ENCODE measurements at places on chromosomes 7 and 10. TPM values are rescaled to one million over a fixed set of nuclear protein-coding genes. Genes with fewer than 3 reads are reported as not detected.

DNA sequence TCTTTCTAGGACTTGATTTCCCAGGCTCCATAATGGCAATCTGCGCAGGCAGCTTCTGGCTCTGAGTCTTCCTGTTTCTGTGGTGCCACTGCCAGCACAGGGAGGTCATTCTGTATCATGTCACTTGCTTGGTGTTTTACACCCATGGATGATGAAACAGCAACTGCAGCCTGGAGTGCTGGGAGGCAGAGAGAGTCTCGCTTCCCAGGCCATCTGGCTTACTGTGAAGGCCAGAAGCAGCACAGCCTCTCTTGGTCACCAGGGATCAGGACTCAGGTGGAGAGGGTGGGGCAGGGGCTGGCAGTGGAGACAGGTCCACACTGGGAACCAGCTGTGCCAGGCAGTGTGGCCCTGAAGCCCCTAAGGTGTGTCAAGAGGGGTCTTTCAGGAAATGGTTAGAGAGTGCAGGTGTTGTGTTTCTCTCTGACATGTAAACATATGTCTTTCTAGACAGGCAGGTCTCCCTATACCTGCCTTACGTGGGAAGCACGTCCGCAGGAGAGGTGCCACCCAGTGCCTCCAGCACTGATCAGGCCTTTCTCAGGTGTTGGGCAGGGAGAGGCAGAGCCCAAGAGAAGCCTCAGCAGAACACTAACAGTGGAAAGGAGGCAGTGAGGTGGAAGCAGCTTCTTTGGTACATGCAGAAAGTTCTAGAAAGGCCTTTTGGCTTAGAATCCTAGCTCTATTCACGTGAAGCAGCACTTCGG lies 71.4 kb downstream of the INSIG1 start:
- H3K36me3 ChIP-seq, result no peaks in the 10 kb centered on the region
- no peak overlapping the region for H3K27ac ChIP-seq
- H3K27me3 ChIP-seq, result peaks cover 22% of the 10 kb centered on the region
- no peak overlapping the region for H3K4me3 ChIP-seq
- DNase-seq, result no peak
- peaks cover 26% of the 10 kb centered on the region for H3K4me1 ChIP-seq

GRCh38 chr10:85851325-85851724 lies 515.3 kb downstream of the GRID1 start:
- H3K27ac ChIP-seq, result no peak overlapping the region
- DNase-seq, result no peak
- no peaks in the 10 kb centered on the region for H3K27me3 ChIP-seq
- no peak overlapping the region for H3K4me3 ChIP-seq
- no peaks in the 10 kb centered on the region for H3K36me3 ChIP-seq

GRCh38 chr7:148588670-148589131 lies 1.9 kb upstream of the C7orf33 start:
- H3K27me3 ChIP-seq, result peaks cover 9% of the 10 kb centered on the region
- no peak for DNase-seq
- no peak overlapping the region for H3K27ac ChIP-seq
- no peaks in the 10 kb centered on the region for H3K36me3 ChIP-seq
- H3K4me1 ChIP-seq, result no peaks in the 10 kb centered on the region

DNA sequence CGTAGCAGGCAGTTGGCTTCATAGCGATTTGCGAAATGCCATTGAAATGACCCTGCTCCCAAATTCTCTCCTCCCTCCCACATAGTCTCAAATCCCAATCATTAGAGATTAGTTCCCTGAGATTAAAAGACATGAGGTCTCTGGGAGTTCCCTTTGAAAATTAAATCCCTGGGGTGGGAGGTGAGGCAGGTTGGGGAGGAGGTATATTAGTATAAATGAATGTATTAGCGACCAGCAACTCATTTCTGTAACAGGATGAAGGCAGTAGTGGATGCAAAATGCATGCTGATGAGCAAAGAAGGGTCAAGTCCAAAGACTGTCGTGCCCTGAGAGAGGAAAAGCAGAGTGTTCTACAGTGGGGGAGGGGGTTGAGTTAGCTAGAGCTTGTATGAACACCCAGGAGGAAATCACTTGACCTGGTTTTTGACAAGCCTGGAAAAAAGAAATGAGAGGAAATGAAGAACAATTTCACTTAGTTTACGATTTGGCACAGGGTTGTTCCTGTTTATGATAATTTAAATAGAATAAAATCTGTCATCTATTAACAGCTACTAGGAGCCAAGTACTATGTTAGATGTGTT lies 79.6 kb upstream of the MTPN start:
- no peaks in the 10 kb centered on the region for H3K4me1 ChIP-seq
- peak; percentile 39 for DNase-seq
- H3K36me3 ChIP-seq, result no peaks in the 10 kb centered on the region
- H3K27ac ChIP-seq, result no peak overlapping the region
- no peaks in the 10 kb centered on the region for H3K27me3 ChIP-seq

DNA sequence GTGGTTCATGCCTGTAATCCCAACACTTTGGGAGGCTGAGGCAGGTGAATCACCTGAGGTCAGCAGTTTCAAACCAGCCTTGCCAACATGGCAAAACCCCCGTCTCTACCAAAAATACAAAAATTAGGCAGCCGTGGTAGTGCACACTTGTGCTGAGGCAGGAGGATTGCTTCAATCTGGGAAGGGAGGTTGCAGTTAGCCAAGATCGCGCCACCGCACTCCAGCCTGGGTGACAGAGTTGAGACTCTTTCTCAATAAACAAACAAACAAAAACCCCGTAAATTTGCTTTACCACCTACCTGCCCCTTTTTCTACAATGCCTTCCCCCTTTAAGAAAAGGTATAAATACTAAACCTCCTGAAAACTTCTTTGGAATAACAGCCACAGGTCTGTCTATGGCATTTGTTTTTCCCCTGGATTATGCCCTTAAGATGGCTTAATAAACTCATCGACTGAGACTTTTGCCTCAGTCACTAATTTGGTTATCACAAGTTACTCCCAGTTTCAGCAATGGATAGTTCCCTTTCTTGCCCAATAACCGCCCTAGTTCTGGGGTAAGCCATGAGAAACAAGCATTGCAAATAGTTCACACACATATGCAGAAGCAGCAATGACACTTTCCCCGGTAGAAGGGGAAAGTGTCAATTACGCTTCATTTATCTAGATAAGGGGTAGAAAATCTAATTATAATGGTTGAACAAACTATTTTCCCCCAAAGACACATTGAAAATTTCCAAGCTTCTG lies 52.8 kb upstream of the SVIL start:
- H3K27ac ChIP-seq, result peak overlapping the region; percentile 38
- no peak overlapping the region for H3K4me3 ChIP-seq
- no peaks in the 10 kb centered on the region for H3K27me3 ChIP-seq
- DNase-seq, result no peak
- H3K4me1 ChIP-seq, result peaks cover 43% of the 10 kb centered on the region
- no peaks in the 10 kb centered on the region for H3K36me3 ChIP-seq

- no peaks in the 10 kb centered on the region for H3K27me3 ChIP-seq
- H3K4me3 ChIP-seq, result no peak overlapping the region
- no peaks in the 10 kb centered on the region for H3K36me3 ChIP-seq
- H3K4me1 ChIP-seq, result no peaks in the 10 kb centered on the region
Observed at GRCh38 chr10:111118758-111119157, 41.9 kb downstream of the ADRA2A start.

- H3K4me1 ChIP-seq, result peaks cover 13% of the 10 kb centered on the region
- peak overlapping the region; percentile 58 for H3K4me3 ChIP-seq
- peak overlapping the region; percentile 26 for H3K27ac ChIP-seq
- no peaks in the 10 kb centered on the region for H3K27me3 ChIP-seq
Observed at GRCh38 chr10:60778971-60779796, 906 bp downstream of the CDK1 start.

GRCh38 chr7:29038463-29038862 lies 80.3 kb upstream of the TRIL start:
- H3K4me1 ChIP-seq, result no peaks in the 10 kb centered on the region
- H3K4me3 ChIP-seq, result no peak overlapping the region
- no peaks in the 10 kb centered on the region for H3K36me3 ChIP-seq
- no peak for DNase-seq
- no peaks in the 10 kb centered on the region for H3K27me3 ChIP-seq
- H3K27ac ChIP-seq, result no peak overlapping the region

DNA sequence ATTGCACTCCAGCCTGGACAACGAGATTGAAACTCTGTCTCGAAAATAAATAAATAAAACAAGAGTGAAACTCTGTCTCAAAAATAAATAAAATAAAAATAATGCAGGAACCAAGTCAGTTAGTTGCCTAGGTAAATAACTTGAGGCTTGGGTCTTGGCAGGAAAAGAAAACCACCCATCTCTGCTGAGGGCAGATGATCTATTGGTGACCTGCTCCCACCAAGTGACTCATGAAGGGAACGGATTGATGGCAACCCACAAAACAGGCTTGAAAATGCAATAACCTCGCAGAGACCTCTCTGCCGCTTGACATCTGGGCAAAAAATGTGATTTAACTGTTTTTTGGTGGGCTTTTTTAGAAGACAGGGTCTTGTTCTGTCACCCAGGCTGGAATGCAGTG lies 86.6 kb downstream of the CALN1 start:
- H3K36me3 ChIP-seq, result no peaks in the 10 kb centered on the region
- H3K27ac ChIP-seq, result no peak overlapping the region
- DNase-seq, result no peak
- no peaks in the 10 kb centered on the region for H3K27me3 ChIP-seq

DNA sequence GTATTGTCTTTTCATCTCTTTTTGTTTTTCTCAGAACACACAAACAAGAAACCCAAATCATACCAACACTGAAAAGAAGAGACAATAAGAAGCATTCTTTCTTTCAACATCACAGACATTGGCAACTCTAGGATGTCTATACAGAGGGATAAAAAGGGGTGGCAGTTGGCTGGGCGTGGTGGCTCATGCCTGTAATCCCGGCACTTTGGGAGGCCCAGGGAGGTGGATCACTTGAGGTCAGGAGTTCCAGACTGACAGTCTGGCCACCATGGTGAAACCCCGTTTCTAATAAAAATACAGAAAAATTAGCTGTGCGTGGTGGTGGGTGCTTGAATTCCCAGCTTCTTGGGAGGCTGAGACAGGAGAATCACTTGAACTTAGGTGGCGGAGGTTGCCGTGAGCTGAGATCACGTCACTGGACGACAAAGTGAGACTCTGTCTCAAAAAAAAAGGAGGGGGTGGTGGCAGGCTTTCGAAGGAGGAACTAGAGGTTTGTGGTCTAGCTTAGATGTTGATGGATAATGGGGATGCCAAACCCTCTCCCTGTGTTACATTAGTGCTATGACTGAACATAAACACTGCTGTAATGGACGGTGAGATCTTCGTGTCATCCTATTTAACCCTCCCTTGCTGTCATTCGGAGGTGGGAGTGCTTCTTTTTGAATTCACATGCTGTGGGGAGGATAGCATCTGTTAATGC lies 9.4 kb downstream of the CNNM2 start:
- no peak for DNase-seq
- no peaks in the 10 kb centered on the region for H3K27me3 ChIP-seq
- H3K36me3 ChIP-seq, result peaks cover 18% of the 10 kb centered on the region
- no peak overlapping the region for H3K4me3 ChIP-seq

DNA sequence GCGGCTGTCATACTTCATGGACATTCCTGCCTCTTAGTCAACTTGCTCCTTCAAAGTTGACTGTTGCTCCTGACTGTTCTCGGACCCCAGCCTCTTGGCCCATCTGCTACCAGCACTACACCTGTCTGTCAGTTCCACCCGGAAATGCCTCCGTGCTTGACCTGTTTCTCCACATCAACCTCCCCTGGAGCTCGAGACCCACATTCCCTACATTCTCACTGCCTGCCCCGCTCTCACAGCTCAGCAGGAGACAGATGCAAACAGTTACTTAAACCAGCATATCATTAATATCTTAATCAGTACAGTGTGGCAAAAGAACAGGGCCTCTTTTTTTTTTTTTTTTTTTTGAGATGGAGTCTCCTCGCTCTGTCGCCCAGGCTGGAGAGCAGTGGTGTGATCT lies 174.3 kb downstream of the NRP1 start:
- H3K27me3 ChIP-seq, result no peaks in the 10 kb centered on the region
- no peak overlapping the region for H3K4me3 ChIP-seq
- H3K4me1 ChIP-seq, result peaks cover 30% of the 10 kb centered on the region
- DNase-seq, result no peak

GRCh38 chr7:158573310-158573709 lies 14.3 kb downstream of the PTPRN2 start:
- H3K4me1 ChIP-seq, result peaks cover 10% of the 10 kb centered on the region
- H3K4me3 ChIP-seq, result no peak overlapping the region
- no peaks in the 10 kb centered on the region for H3K36me3 ChIP-seq
- no peak overlapping the region for H3K27ac ChIP-seq

Gene TNS3
- 10.0 TPM for polyA plus RNA-seq

Gene ANXA8L1
- not detected for polyA plus RNA-seq

Gene BEND7
- 11.1 TPM for polyA plus RNA-seq

Gene CBLL1
- 5.7 TPM for polyA plus RNA-seq

Gene SP8
- polyA plus RNA-seq, result not detected

Gene KIAA1217
- polyA plus RNA-seq, result 6.2 TPM

Gene AUTS2
- 6.2 TPM for polyA plus RNA-seq

Gene NPFFR1
- polyA plus RNA-seq, result not detected
